ENCODE measurements at places on chromosomes 7 and 10.

GRCh38 chr10:95408983-95409873, 118.4 kb upstream of the PDLIM1 start:
- DNase-seq = no peak

GRCh38 chr10:43238462-43238861, 28.4 kb downstream of the RASGEF1A start:
- DNase-seq = no peak

DNA sequence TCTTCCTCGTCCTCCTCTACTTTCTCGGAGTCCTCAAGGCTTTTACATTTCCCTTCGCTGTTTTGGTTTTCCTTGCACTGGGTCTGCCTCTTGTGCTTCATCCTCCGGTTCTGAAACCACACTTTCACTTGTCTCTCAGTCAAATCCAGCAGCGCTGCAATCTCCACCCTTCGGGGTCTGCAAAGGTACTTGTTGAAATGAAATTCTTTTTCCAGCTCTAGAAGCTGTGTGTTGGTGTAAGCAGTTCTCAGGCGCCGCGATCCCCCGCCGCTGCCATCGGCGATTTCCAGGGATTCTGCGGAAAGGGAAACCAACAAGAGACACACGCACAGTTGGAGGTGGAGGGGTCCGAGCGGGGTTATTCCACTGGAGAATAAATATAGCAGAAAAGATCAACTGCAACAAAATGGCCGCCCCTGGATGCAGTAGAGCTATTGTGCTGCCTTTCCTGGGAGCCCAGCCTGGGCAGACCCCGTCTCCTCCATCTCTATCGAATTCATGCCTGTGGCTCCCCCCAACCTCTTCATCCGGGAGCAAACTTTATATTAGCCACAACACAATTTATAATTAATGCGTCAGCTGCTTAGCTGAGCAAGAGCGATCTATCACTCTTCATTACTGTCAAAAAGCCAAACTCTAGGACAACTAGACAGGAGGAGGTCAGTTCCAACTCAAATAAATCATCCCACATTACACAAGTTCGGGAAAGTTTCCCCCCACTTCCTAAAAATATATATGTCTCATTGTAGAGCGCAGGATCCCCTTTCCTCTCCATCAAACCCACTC, 1.1 kb downstream of the HOXA2 start:
- no peak for DNase-seq

- no peak for DNase-seq
These were observed 19.1 kb downstream of the ZNRF2 start for GRCh38 chr7:30303312-30304039.

DNA sequence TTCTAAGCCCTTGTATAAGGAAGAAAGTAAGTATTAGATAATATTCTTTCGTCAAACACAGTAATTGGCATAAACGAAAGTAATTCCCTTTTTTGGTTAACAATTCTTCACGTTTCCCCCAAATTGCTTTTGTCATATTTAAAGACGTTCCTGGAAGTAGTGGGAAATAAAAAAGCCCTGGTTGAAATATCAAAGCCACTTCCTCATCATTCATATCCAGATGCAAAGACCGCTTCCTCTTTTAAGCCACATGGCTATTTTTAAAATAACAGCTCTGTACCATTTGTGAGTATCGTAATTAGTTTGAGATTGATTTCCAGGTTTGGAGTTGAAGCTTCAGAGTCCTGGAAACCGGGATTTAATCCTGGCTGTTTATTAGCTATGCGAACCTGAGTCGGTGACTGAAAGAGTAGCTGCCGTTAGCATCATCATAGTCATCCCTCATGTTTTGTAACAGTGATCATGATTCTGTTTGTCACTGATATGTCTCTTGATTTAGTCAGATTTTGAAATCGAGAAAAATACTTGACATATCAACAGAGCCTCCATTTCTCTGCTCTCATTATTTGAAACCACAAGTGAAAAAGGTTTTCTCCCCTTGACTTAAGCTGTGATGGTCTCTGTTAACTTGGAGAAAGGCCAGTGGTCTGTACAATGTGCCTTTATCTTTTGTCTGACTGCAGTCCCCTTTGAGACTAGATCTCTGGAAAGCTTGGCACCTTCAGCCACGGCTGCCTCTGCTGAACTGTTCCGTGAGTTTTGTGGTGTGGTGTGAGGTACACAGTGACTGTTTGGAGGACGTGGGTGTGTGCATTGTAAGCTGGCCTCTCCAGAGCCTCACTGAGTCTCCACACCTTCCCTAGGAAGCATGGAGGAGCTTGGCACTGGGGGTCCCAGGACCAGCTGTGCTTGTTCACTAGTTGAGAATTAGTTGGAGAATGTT, 18.1 kb downstream of the OPTN start:
- no peak for DNase-seq

DNA sequence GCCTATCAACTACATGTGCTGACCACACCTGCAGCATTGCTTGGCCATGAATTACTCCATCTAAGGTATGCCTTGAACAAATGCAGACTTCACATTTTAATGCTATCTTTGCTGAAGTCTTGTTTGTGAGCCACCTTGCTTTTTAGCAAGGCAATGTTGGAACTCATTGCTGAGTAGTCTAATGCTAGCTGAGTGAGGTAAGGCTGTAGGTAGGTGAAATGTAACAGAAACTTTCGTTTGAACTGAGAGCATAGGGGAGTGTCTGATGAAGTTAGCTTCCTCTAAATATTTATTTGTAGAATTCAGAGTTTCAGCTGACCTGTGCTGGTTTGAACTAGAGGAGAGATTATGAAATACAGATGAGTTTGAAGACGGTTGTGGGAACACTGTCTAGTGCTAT, 238.5 kb downstream of the SEMA3A start:
- peak; percentile 27 for DNase-seq

GRCh38 chr10:29820890-29821461, 186.2 kb upstream of the SVIL start:
- no peak for DNase-seq

DNA sequence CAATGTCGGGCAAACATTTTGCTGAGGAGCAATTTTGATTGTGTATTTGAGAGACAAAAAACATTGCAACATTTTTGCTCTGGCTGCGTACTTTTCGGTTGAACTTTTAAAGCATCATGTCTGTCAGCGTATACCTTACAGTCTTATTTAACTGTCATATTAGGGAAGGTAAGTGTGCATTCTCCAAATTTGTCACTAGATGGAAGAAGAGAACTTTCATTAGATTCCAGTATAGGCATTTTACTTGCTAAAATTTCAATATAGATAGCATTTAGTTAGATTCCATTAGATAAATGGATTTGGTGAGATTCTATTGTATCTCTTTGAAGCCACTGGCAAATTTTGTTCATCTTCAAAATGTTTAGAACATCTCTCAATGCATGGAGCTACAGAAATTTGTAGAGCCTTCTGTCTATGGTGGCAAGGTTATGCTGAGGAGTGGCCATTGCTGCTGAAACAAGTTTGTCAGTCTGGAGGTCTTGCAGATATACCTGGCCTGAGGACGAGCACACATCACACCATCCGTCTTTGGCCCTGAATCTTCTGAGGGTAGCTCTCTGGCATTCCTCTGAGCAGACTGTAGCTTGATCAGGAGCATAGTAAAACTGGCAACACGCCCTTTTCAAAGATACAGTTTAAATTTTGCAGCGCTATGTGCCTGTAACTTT, 437.5 kb upstream of the MBL2 start:
- peak; percentile 37 for DNase-seq

- peak; percentile 64 for DNase-seq
These were observed 85.2 kb downstream of the VTI1A start for GRCh38 chr10:112532189-112532588.

DNA sequence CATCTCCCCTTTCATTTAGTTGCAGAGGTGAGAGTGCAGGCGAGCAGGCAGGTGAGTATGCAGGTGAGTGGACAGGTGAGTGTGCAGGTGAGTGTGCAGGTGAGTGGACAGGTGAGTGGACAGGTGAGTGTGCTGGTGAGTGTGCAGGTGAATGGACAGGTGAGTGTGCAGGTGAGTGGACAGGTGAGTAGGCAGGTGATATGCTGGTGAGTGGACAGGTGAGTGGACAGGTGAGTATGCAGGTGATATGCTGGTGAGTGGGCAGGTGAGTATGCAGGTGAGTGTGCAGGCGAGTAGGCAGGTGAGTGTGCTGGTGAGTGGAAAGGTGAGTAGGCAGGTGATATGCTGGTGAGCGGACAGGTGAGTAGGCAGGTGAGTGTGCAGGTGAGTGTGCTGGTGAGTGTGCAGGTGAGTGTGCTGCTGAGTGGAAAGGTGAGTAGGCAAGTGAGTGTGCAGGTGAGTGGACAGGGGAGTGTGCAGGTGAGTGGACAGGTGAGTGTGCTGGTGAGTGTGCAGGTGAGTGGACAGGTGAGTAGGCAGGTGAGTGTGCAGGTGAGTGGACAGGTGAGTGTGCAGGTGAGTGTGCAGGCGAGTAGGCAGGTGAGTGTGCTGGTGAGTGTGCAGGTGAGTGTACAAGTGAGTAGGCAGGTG, 165.6 kb downstream of the ADARB2 start:
- DNase-seq = no peak

GRCh38 chr10:95513008-95513589, 48.1 kb downstream of the SORBS1 start:
- DNase-seq = no peak

GRCh38 chr10:123883673-123884320, 7.8 kb downstream of the CPXM2 start:
- DNase-seq = no peak

GRCh38 chr7:118182593-118183427, 1.2 kb upstream of the LSM8 start:
- peak; percentile 24 for DNase-seq

- DNase-seq = no peak
These were observed 17.2 kb downstream of the SAP25 start for GRCh38 chr7:100556541-100556940.

- DNase-seq = no peak
These were observed 107.6 kb downstream of the SGMS1 start for GRCh38 chr10:50516171-50516570.

- DNase-seq = no peak
These were observed 47.4 kb upstream of the CAV2 start for GRCh38 chr7:116451957-116452729.

DNA sequence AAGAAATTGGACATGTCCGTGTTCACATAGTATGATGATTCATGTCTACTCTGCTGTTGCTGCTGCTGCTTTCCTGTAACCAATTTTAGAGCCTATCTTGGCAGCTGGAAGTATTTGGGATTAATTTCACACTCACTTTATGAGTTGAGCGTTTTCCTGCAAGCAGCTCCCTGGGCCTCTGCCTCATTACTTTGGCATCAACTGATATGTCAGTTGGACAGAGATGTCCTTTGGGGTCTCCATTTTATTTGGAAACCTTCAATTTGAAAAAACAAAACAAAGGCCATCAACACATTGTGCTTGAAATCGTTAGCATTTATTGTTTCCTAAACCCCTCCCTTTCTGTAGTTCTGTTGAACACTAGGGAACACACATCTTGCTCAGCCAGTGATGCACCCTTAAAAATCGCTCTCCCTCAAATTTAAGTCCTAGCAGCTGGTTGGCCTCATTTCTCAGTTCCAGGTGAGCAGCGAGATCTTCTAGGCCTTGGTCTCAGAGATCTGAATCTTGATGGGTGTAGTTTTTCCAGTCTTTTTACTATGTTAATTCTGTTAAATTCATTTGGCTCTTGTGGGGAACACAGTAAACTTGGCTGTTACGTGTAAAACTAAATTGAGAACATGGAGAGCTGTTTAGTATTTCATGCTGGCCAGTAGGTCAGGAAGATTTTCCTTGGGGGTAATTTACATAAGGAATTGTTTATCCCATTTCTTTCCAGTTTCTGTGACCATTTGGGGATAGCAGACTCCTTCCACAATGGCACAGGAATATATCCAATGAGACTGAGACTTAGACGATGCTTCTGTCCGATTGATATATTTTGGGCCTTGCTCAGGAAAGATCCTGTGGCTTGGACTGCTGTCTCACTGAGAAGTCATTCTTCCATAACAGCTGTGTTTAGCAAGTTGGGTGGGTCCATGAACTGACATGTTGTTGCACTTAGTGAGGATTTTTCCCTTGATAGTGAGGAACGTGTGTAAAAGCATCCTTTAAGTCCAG, 371.6 kb downstream of the BBS9 start:
- DNase-seq = no peak

DNA sequence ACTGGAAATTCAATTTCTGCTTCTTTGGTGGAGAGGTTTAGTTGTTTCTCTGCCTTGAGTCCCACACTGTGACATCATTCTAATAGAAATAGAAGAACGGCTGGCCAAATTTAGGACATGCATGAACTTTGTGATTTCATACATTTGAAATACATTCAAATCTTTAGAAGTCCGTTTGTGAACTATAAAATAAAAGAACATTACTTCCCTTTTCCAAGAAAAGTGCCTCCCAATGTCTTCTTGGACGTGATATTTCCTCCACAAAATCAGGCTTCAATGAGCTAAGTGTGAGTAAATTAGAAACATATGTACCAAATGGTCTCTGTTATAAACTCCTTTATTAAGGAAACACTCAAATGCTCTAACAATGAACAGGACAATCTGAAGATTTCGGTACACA, 314.5 kb upstream of the AKR1E2 start:
- DNase-seq = no peak

DNA sequence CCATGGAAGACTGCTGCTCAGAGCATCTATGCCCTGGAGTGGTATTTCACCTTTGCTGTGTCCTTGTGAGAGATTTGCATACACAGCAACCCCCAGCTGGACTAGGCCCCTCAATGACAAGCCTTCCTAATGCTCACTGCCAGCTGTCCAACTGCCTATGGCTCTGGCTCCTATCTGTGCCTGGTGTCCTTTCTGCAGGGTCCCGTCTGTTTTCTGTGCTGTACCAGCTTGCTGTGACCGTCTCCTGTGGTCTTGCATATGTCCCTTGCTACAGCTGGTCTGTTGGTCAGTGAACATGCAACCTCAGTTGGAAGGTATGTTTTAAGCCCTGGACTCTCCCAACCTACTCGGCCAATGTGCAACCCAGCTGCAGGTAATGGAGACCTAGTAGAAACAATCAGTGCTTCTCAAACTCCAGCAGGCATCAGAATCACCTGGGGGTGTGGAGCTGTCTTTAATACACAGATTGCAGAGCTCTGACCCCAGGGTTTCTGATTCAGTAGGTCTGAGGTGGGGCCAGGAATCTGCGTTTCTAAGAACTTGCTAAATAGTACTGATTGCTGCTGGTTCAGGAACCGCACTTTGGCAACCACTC, 306.4 kb upstream of the ZNF32 start:
- no peak for DNase-seq

- DNase-seq = peak; percentile 3
These were observed 57.1 kb downstream of the SLIT1 start for GRCh38 chr10:97128516-97129154.

DNA sequence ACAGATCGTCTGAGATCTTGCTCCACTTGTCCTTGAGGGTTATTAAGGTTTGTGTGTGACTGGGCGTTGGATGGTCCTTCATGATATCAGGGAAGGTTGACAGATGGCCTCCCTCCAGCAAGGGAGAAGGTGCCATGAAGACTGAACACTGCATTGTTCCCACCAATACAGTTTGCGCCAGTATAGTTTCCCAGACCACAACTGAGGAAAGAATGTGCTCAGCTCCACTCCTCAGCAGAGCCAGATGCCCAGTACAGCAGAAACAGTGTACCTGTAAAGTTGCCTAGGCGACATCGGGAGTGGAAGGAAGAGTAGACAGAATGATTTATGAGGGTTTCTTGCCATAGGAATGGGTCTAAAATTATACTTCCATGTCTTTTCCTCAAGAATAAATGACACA, 137.5 kb downstream of the ST7 start:
- no peak for DNase-seq

Measured in choroid plexus epithelial cell (primary cell).